CD8-positive, alpha-beta memory T cell (primary cell): ENCODE measurements at places on chromosomes 2 and 18.
A peak's percentile ranks its signal among the peaks of the same experiment; 100 is the strongest.

DNA sequence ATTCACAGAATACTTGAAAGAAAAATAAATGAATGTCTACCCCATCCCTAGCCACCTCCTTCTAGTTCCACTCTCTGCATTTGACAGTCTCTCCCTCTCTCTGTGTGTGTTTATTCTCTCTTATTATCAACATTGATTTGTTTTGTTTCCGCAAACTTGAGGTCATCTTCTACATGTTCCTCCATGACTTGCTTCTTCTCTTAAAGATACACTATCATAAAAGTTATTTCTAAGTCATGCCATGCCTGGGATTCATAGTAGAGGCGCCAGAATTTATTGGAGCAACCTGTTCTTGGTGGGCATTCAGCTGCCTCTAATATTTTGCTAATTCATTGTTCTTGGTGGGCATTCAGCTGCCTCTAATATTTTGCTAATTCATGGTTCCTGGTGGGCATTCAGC lies 58.9 kb upstream of the SMAD7 start:
- DNase-seq, result no peak

DNA sequence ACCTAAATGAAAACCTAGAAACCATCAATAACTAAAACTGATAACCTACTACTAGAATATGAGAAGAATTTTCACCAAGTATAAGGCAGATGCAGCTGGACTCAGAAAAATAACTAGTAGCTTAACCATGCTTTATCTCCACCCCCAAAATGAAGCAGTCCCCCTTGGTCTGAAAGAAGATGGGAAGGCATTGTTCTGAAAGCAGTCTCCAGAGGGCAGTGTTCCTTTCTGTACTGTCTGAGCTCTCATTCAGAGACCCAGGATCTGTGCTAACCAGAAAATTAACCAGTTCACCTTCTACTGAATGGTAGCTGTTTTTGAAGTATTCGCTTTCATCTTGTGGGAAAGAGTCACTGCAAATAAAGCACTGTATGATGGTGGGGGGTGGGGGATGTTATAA lies 273.0 kb downstream of the PDE11A start:
- DNase-seq, result no peak

DNA sequence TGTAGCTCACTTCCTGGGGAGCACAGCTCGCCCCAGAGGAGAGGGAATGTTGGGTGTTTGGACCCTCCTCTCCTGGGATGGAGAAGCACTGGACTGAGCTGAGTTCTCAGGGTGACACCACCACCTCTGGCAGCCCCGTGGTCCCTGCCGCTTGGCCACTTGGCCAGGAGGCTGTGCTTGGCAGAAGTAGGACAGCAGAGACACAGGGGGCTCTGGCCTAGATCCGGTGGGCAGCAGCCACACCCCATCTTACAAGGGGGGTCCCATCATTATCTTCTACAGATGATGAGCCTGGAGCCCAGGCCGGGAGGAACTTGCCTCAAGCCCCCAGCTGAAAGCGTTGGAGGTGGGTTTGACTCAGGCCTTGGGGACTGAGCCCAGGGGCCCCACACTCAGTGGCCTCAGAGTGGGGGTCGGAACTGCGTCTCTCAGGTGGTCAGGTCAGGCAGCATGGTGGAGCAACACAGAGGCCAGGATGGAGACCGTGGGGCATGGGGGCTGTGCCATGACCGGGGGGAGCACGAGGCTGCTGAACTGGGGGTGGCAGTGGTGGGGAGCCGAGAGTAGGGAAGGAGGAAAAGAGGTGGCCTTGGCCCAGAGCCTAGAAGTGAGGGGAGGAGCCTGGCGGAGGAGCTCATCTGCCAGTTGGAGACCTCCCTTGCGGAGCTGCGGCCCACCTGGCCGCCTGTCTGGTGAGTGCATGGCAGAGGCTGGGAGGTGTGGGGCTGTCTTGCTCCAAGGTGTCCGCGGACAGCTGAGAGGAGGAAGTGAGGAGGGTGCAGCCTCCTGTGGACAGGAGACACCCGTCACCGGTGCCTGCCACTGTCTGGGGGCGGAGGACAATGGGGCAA lies 63.6 kb upstream of the HDAC4 start:
- DNase-seq, result no peak

GRCh38 chr2:146244830-146245229 lies 1600.0 kb upstream of the ACVR2A start:
- DNase-seq, result no peak

DNA sequence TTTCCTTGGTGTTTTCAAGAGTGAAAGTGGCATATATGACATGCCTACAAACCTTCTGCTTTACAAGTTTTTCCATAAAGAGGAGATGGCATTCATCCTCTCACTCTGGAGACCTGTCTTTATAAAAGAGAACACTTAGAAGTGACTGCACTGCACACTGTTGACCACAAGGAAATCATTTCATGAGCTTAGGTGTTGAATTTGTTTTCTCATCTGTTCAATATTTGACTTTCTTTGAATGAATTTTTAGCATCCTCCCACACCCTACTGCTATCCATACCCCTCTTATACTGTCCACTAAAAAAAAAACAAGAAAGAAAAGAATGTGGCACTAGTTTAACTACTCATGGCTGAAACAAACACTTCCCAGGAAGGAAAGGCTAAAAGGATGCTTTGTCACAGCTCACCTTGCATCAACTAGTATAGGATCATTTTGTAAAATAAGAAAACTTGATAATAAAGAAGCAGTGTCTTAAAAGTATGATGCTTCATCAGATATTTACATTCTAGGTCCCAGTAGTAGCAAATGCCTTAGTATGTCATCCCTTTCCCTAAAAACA lies 83.0 kb downstream of the ACVR1 start:
- DNase-seq, result no peak

DNA sequence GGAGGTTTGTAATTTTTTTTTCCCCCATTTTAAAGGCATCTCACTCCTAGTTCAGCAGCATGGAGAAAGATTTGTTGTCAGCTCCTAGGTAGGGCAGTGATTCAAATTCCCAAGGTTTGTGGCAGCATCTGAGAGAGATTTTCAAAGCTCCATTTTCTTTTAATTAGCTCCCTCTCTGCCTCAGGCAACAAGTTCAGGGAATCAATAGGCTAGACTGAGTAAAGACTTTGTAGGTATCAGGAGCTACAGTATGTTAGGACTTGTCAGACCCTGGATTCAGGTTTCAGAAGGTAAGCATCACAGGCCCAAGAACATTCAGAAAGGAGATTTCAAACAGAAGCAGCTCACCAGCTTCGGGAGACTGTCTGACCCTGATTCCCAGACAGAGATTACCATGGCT lies 273.3 kb upstream of the ERBB4 start:
- no peak for DNase-seq

DNA sequence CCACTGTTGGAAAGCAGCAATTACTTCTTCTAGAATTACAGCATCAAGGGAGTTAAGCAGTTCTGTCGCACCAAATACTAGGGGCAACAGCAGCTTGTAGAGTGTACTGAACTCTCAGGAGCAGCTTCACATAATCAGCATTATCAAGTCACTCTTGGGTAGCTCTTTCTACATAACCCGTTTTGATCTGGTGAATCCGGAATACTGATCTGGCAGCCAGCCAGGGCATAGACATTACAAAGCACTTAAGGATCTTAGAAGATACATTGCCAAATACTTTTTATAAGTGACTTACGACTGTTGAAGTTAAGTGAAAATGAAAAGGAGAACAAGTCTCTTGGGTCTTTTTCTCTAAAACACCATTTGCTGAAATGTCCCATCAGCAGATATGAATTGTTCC lies 73.2 kb upstream of the NETO1 start:
- DNase-seq, result no peak

GRCh38 chr2:85759257-85759613 lies 5.4 kb downstream of the ATOH8 start:
- no peak for DNase-seq

GRCh38 chr2:165109915-165110314 lies 93.9 kb downstream of the SCN3A start:
- DNase-seq, result no peak

DNA sequence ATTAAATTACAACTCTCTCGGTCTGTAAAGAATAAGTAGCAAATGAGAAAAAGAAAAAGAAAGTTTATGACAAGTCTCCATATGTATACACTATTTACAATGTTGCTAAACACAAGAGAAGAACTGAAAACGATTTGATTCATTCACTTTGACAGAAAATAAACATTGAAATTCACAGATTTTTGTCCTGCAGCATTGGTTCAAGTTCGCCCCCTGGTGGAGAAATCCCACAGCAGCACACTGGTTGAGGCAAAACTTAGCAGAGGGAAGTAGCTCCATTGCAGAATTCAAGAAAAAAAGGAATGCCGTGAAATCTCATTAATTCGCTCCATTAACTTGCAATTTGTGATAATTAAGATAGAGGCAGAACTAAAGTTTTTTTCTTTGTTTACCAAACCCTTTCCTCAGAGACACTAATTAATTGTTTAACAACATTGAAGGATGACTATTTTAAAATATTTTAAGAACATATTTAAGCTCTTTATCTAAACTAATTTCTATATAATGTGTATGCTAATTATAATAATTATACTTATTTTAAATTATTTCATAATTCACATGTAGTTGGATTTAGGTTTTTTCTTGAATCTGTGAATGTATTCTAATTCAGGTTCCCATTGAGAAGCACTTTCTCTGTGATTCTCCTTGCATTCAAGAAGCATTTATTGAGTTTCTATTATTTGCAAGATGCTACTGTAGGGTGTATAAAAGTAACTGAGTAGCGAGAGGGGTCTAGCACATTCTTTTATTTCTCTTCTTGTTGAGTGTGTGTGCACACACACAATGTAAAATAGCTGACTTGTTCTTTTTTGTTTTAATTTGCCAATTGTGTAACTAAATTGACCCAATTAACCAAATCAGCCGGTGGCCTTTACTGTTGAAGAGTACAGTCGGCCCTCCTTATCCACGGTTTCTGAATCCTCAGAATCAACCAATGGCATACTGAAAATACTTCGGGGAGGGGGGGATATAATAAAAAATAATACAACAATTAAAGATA lies 74.1 kb downstream of the COL4A3 start:
- peak; percentile 69 for DNase-seq

DNA sequence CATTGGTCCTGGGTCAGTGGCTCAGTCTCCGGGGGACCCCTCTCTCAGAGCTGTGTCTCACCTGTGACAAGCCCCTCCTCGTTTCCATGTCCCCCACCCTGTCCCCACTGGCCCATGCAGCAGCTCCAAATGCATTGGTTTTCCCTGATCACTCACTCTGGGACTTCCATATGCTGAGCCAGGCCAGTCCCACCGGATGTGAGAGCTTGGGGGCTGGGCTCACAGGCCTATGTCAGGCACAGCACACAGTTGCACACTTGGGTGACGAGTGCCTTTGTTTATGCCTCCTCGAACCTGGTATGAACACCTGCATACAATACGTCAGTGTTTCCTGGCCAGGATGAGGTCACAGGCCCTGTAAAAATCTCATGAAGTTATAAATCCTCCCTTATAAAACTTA lies 232.5 kb downstream of the TFCP2L1 start:
- no peak for DNase-seq

DNA sequence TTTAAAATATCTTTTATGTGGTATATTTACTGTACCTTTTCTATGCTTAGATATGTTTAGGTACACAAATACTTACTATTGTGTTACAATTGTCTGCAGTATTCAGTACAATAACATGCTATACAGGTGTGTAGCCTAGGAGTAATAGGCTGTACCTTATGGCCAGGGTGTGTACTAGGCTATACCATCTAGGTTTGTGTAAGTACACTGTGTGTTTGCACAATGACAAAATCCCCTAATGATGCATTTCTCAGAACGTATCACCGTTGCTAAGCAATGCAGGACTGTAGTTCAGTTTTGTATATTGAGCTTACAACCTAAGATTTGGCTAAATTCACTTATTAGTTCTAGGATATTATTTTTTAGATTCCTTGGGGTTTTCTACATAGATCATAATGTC lies 332.3 kb upstream of the HS6ST1 start:
- no peak for DNase-seq

DNA sequence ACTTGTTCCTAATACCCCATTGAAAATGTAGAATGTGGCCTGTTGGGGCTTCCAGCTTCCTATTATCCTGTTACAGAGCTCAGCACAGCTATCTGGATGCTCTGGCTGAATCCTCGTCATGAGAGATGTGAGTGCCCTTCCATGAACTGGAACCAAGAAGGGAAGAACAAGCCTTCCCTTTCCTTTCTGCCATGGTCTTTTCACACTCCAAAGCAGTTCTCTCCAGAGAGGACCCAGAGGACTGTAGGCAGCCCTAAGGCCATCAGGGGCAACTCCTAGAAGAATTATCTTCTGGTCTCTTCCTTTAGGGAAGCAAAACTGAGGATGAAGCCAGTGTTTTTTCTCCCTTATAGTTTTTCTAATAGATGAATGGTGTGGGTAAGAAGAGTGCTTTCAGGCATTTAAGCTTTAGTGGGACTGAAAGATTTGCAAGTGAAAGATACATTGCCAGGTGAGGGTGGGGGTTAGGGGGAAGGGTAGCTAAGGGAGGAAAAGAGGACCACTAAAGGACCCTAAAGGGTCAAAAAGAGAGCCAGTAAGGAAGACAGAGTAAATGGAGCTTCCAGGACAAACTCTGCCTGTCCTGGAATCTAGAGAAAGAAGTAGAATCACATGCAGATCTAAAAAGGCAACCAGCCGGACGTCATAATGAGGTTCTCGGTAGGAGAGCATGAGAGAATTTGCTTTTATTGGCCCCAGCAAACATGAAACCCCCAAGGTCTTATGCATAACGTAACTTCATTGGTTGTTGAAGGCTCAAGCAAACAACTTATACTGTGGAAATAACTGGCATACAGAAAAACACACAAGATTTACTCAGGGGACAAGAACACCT lies 12.4 kb upstream of the XPO1 start:
- no peak for DNase-seq

- DNase-seq, result no peak
These were observed 63.5 kb upstream of the FOSL2 start for GRCh38 chr2:28329184-28329583.

- no peak for DNase-seq
These were observed 40.3 kb downstream of the DAPL1 start for GRCh38 chr2:158835431-158835830.

- DNase-seq, result no peak
These were observed 97.2 kb upstream of the NXPH2 start for GRCh38 chr2:138877421-138877820.
